RKO (cell line): ENCODE measurements at places on chromosomes 3 and 15.

- no peak for DNase-seq
Observed at GRCh38 chr15:72281713-72282112, 9.4 kb upstream of the PARP6 start.

- DNase-seq, result no peak
Observed at GRCh38 chr15:32659340-32660155, 18.0 kb downstream of the SCG5 start.

DNA sequence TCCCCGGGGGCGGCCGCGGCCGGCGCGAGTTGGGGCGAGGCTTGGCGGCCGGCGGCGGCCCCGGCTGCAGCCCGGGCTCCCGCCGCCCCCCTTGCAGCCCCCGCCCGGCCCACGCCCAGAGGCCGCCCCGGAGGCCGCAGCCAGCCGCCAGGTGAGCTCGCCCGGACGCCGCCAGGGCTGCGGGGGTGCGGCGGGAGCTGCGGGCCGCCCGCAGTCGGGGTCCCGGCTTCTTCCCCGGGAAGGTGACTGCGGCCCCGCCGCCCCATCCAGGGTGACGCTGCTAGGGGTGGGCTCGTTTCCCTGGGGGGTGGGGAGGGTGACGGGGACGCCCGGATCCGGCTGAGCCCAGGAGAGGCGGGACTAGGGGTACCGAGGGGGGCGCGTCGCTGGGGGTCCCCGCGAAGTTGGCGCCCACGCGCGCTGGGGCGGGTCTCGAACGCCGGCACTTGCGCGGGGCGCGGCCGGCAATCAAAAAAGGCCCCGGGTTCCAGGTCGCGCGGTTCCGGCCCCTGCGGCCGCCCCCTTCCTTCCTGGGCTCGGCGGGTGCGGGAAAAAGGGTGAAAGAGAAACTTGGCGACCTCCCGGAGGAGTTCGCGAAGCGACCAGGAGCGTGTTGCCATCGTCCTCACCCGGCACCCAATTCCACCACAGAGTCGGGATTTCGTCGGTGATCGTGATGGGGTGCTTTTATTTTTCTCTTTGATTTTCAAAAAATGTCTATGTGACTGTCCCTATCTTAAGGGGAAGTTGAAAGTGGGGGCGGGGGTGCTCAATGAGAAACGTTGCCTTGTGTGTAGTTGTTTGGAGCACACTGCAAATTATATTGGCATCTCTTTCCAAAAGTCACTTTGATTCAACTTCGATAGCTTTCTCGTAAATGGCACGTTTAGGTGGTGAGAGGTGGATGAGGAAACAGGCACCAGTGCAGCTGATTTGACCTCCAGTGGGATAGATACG is 619 bp downstream of the ATXN7 start:
- DNase-seq, result peak; percentile 40

GRCh38 chr3:66093981-66094380 is 55.3 kb upstream of the MAGI1 start:
- DNase-seq, result no peak

DNA sequence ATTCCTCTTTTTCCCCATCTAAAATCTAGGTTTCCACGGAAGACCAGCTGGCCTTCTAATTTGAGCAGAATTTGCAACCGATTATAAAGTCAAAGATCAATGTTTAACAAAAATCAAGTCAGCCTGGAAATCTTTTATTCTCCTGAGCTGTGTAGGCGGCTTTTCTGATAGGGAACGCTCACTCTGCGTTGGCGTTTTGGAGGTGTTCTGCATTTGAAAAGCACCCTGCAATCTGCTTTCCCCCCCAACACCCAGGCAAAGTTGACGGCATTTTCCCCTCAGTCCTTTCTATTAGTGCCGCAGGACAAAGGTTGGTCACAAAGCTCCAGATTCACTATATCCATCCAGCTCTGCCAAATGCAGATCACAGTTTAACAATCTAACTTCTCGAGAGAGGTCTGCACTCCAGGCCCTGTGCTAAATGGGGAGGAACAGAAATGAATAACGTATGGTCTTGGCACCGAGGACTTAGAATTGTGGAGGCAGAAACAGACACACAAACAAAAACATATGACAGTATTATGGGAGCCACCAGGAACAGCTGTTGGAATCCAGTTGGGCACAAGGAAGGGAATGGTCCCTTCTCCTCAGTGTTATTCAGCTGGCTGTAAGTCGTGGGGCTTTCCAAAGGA is 50.4 kb upstream of the LARS2 start:
- no peak for DNase-seq

GRCh38 chr3:127439621-127440020 is 150.9 kb downstream of the TPRA1 start:
- no peak for DNase-seq

GRCh38 chr3:189797103-189797750 is 166.0 kb downstream of the TP63 start:
- no peak for DNase-seq

GRCh38 chr15:40731034-40731433 is 24.0 kb downstream of the RMDN3 start:
- no peak for DNase-seq

GRCh38 chr3:137992592-137992991 is 17.4 kb upstream of the CLDN18 start:
- no peak for DNase-seq

DNA sequence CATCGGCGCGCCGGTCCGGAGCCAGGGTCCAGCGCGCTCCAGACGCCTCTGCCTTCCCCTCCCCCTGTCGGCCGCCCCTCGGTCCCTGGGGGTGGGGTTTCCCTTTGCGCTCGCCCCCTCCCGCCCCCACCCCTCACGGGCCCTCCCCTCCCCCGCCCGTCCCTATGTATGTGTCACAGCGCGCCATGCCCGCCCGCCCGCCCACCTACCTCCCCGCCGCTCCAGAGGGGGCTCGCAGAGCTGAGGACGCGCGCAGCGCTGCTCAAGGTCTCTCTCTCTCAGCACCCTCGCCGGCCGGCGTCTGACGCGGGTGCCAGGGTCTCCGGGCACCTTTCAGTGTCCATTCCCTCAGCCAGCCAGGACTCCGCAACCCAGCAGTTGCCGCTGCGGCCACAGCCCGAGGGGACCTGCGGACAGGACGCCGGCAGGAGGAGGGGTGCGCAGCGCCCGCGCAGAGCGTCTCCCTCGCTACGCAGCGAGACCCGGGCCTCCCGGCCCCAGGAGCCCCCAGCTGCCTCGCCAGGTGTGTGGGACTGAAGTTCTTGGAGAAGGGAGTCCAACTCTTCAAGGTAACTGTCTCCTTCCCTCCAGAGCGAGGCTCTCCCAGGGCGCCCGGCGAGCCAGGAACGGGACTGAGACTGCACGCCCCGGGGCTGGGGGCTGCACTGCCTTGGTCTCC is at the start of gene ACAN:
Gene ACAN, plus strand, starts transcription at position 196 of the 679 bp plus-strand sequence. CDS start 32,771 bp downstream, outside the sequence.
- no peak for DNase-seq

GRCh38 chr15:47587940-47588802 is 129.1 kb upstream of the SEMA6D start:
- no peak for DNase-seq

GRCh38 chr3:141680620-141681389 is 57.3 kb upstream of the RNF7 start:
- peak; percentile 62 for DNase-seq

GRCh38 chr3:5707794-5708193 is 520.3 kb downstream of the EDEM1 start:
- DNase-seq, result no peak

DNA sequence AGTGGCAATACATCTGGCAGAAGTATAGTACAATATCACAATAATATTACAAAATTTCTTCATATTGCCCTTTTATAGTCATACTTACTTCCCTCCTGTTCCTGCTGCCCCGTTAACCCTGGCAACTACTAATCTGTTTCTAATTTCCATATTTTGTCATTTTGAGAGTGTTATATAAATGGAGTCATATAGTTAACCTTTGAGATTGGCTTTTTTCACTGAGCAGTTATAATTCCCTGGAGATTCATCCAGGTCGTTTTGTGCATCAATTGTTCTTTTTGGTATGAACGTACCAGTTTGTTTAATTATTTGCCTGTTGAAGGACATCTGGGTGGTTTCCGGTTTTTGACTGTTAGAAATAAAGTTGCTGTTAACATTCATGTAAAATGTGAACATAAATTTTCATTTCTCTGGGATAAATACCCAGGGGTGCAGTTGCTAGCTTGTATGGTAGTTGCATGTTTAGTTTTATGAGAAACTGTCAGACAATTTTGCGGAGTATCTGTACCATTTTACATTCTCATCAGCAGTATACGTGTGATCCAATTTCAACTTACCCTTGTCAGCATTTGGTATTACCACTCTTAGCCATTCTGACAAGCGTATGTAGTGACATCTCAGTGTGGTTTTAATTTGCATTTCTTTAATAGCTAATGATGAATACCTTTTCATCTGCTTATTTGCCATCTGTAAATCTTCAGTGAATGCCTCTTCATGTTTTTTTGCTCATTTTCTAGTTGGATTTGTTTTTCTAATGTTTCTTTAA is 32.2 kb upstream of the IL20RB start:
- no peak for DNase-seq

- DNase-seq, result peak; percentile 37
Observed at GRCh38 chr3:53880396-53881345, 1.3 kb downstream of the ACTR8 start.

- no peak for DNase-seq
Observed at GRCh38 chr3:12473511-12473910, 10.8 kb upstream of the TSEN2 start.

- DNase-seq, result no peak
Observed at GRCh38 chr3:138911621-138912020, 35.3 kb downstream of the FOXL2 start.

- DNase-seq, result no peak
Observed at GRCh38 chr15:70327856-70328678, 230.3 kb upstream of the TLE3 start.

DNA sequence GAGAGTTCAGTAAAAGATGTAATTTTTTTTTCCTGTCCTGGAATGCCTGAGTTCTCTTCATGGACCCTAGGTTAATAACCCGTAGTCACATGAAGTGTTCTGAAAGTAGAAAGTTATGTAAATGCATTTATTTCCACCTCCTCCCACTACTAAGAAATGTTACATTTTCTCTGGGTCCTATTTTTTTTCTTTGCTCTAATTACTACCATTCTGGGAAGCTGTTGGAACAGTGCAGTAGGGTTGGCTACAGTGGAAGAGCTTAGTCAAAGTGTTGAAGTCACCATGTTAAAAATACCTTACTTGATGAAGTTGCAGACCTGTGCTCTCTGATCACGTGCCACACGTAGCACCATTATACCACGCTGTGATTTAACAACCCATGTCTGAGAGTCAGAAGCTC is 153.8 kb upstream of the TSC22D2 start:
- no peak for DNase-seq

- no peak for DNase-seq
Observed at GRCh38 chr3:56248021-56248420, 220.2 kb downstream of the ERC2 start.

DNA sequence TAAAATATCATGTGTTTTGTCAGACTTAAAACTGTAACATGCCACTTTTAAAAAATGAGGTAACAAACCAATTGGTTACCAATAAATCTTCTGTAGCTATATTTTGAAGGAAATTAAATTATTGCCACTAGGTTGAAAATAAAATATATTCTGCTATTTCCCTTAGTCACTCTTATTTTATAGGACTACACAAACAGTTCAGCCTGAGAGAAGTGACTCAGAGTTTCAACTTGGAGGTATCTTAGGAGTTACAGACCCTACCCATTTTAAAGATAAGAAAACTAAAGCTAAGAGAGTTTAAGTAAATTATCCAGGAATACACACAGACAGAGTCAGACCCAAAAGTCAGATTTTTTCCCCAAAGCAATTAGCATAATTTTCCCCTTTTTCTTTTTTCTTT is 65.1 kb downstream of the PIK3CB start:
- DNase-seq, result no peak

GRCh38 chr3:29335943-29336342 is 55.1 kb downstream of the RBMS3 start:
- no peak for DNase-seq

DNA sequence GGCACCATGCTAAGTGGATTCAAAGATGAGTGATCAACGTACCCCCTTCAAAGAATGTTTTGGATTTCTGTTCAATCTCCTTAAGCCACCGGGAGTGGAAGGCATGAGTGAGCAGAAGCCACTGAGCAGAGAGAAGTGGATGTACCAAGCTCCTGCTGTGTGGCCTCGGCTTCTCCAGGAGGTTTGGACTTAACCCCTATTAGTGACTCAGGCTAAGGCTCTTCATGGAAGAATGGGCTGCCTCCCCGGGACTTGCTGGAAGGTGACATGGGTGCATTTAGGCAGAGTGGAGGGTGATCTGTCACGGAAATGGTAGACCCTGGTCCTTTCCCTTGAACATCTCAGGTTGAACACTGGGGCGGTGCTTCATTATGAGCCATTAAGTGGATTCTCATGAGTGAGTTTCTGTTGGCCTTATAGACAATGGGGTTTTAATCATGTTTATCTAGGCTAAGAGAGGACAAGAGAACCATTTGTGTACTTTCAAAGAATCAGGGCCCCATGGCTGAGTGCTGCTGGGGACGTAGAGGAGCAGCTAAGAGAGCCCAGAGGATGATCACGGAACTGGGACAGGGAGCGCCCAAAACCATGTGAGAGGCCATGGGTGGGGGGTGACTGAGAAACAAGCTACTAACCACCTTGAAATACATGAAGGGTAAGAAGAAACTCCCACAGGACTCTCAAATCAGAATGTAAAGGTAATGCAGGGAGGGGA is 62.2 kb downstream of the HES1 start:
- DNase-seq, result no peak

DNA sequence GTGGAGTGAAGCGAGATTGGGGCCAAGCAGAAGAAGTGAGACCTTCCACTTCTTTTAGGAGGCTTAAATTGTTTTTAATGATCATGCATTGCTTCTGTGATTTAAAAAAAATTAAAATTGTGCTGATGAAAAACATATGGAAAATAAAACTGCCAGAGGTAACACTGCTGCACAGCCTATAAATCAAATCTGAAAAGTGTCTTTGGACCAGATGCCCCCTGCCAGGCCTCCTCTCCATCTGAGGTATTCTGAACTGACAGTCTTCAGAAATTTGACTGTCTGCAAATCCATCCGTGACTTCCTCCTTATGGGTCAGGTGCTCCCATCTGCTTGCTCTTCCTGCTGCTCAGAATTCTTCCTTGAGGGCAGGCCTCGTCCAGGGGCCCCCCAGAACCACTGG is 108.5 kb upstream of the NR2E3 start:
- no peak for DNase-seq

GRCh38 chr3:13644341-13645117 is 95.6 kb downstream of the FBLN2 start:
- no peak for DNase-seq

GRCh38 chr3:78863306-78864203 is 904.2 kb downstream of the ROBO1 start:
- no peak for DNase-seq

DNA sequence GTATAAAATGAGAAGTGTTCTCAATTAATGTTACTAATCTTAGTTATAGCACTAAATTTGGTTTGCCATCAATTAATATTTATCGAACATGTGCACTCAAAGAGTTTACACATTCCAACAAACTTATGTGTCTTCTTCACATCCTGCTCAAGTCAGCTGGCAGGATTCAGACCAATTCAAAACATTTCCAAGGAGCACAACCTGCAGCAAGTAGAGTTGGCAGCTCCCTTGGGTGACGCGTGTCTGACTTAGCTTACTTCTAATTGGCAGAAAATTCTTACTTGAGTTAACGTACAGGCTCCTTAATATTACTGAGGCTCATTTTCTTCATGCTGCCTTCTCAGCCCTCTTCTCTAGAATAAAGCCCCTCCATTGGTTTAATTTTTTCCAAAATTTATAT is 110.4 kb upstream of the PFN2 start:
- DNase-seq, result no peak
